ENCODE measurements at places on chromosomes 1 and 21.
A peak's percentile ranks its signal among the peaks of the same experiment; 100 is the strongest.

DNA sequence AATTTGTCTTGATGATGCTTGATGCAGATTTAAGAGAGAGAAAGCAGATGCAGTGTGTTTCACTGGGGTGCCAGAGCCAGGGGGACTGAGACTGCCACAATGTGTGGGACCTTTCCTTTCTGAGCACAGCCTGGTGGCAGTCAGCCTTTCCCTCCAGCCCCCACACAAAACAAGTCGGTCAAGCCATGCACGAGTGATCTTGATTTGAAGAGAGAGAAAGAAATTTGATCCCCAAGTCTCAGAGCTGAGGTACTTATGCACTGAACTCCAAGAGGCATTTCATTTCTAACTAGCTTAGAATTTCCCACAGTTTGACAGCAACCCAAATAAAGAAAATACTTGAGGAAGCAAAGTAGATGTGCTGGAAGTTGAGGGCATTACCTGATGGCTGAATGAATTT, 193.8 kb downstream of the ST6GALNAC3 start:
- no peak for DNase-seq

GRCh38 chr1:86618358-86618757, 71.5 kb downstream of the CLCA4 start:
- no peak for DNase-seq

GRCh38 chr1:3904006-3904842, 4.2 kb upstream of the C1orf174 start:
- no peak for DNase-seq

DNA sequence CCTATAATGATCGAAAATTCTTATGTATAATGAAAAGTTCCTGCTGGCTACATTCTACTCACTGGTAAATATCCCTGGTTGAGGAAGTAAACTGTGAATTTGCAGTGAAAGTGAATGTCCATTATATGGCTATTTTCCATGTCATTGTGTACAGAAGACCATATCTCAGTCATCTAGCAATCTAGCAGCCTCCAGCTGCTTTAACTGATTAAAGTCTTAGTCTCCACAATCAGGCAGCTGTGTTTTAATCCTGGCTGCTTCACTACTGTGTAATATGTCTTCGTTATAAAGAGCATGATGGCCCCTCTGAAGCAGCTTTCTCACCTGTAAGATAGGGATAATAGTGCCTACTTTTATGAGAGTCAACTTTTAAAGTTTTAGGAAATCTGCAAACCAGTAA, 11.4 kb downstream of the CLCA2 start:
- DNase-seq: no peak

DNA sequence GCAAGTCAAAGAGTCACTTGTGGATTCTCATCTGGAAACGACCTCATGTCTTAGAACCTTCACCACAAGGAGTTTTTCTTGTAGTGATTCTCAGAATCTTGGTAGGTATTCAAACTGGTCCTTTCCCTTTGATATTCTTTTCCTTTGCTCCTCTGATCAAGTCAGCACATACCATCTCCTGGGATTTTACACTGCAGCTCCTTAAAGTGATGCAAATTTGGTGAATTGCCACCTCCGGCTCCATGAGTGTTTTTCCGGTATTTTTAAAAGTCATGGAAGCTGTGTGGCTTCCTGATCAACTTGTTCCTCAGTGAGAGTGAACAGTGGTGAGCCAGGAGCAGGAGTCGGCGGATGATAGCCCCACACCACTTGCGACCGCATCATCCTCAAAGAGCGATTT, 182.1 kb upstream of the DAB1 start:
- no peak for DNase-seq

DNA sequence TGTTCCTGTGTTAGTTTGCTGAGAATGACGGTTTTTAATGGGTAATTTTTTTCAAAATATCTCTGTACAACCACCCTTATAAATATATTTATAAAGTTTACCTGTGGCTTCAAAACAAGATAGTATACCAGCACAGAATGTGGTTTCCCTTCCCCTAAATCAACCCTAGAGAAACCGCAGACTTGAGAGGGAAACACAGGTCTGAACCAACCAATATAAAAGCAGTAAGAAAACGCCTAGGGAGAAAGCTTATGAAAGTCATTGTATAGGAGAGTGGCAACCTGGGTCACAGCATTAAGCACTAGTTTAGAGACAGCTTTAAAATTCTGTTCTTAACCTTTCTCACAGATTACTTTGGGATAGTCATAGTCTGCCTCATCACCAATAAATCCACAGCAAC, 180.6 kb upstream of the LHX8 start:
- DNase-seq: no peak

DNA sequence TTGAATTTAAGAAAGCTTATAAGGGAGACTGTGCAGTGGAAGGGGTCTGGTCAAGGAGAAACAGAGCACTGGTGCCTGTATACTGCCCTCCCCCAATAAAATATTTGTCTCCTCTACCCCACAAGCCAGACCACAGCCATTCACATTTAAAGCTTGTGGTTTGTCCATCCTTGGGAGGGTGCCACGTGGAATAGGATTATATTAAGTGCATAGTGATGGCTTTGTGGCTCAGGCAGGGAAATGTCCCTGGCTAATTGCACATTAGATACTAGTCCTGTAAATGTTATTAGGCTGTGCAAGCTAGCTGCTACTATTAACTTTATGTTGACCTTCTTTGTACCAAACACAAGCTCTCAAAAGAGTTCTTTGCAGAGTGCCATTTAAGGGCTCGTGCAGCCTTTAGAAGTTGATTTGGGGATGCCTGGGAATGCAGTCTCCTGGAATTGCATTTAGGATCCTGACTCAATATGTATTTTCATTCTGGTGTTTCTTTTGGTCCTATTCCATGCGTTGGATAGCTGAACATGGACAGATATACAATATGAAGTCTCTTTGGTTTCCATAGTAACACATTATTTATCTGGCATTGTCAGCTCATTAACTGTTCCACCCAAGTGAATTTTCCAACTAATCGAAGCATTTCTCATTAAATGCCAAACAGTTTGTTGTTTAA, 210.6 kb downstream of the ROR1 start:
- no peak for DNase-seq

GRCh38 chr1:42824481-42825035, 7.4 kb upstream of the SVBP start:
- no peak for DNase-seq

DNA sequence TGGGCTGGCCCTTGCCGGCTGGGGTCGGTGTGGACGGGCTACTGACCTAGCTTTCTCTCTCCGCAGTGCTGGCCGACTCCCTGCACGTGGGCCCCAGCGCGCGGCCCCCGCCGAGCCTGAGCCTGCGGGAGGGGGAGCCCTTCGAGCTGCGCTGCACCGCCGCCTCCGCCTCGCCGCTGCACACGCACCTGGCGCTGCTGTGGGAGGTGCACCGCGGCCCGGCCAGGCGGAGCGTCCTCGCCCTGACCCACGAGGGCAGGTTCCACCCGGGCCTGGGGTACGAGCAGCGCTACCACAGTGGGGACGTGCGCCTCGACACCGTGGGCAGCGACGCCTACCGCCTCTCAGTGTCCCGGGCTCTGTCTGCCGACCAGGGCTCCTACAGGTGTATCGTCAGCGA, 34.9 kb downstream of the PTGFRN start:
- no peak for DNase-seq

DNA sequence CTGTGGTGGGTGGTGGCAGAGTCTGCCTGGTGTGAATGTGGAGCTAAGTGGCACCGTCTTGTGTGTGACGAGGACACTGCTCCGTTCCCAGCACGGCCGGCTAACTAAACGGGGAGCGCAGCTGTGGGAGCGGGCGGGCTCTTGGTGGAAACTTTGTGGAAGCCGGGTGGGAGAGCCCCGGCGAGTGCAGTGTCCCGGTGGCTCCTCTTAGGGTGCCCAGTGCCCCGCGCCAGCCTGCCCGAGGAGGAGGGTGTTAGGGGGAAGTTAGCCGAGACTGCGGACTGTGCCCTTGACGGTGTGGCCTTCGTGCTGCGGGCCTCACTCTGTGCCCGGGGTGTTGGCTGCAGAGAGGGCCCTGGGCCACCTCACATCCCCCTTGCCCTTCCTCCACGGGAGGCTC, 9.9 kb downstream of the PEX10 start:
- DNase-seq: no peak

GRCh38 chr1:214418391-214418790, 133.0 kb downstream of the PTPN14 start:
- no peak for DNase-seq

- peak; percentile 73 for DNase-seq
Measured at GRCh38 chr1:86429835-86430234, 5.9 kb downstream of the CLCA2 start.

GRCh38 chr1:78996791-78997190, 9.7 kb downstream of the ADGRL4 start:
- no peak for DNase-seq

- DNase-seq: no peak
Measured at GRCh38 chr1:178910023-178910422, 39.1 kb upstream of the ANGPTL1 start.

GRCh38 chr1:186465946-186466345, 5.0 kb upstream of the PDC start:
- DNase-seq: no peak

DNA sequence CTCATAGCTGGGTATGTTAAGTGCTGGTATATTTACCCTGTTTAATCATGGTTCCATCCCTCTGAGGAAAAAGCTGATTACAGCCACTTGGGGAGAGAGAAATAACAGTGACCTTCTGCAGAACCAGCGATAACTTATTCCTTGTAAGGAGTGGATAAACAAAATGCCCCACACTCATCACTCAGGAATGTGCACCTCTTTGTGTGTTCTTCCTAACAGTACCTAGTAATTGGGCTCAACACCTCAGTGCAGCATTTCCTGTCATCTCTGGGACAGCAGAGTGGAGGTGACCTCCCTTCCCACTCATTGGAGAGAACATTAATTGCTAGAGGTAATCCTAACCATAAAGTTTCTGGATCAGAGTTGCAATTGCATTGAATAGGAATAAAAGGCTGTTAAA, 112.5 kb upstream of the F3 start:
- no peak for DNase-seq

DNA sequence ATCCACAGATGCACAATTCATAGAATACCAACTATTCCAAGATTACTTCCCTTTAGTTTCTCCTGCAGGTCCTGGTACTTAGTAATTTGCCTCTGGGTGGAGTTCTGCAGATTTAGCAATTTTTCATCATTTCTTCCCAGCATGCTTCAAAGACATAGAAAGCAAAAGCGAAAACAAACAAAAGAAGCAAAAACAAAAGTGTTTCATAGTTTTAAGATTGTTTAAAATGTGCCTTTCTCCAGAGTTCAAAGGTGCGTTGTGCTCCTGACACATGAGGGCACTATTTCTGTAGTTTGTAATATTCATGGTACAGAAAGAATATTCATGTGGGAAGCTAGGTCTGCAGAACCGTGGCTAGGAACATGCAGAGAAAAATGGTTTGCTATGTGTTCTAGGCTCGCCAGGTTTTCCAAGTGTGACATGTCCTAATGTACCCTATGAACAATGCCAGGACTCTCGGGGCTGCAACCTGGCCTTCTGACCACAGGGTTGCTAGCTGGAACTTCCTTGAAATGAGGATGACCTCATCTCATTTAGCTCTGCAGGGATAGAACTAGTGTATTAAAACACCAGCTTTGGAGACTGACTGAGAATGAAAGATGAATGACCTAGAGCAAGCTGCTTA, 30.0 kb upstream of the RCSD1 start:
- DNase-seq: no peak

GRCh38 chr1:154154534-154155191, at the start of gene NUP210L:
Gene NUP210L, minus strand, starts transcription at chr1:154155073.
- DNase-seq: no peak

DNA sequence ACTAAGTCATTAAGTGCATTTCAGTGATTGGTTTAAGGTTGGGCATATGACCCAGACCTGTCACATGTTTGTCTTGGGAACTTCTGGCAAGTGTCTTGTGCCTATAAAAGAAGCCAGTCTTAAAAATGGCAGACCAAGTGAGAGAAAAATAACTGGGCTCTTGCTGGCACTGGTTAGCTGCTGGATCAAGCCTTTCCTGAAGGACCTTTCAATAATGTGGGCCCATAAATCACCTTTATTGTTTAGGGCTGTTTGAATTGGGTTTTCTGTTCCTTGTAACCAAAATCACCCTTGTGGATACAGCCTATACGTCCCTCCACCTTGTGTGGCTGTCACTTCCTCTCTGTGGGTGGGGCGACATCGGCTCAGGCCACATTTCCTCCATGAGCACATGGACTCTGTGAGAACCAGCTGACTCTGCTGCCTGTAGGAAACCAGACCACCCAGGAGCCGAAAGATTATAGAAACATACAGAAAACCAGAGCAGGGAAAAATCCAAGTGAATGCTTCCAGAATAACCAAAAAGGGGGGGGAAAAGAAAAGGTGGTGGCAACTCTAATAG, 25.6 kb upstream of the WNT4 start:
- DNase-seq: no peak

GRCh38 chr1:179743679-179744400, 749 bp downstream of the FAM163A start:
- no peak for DNase-seq

DNA sequence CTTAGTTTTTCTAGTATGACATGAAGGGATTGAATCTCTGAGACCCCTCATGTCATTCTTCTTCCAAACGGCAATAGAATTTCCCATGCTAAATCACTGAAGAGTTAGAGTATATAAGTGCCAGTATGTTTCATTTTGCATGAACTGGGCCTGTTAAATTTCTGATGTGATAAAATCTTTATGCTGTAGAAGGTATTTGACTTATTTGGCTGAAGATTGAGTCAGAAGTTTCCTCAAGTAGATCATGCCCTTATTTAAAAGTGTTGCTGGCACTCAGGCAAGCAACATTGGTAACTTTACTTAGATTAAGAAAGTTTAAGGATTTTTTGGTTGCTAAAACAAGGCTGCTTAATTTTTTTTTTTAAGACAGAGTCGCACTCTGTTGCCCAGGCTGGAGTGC, 13.3 kb downstream of the ATF6 start:
- no peak for DNase-seq

- no peak for DNase-seq
Measured at GRCh38 chr1:45205910-45206721, at the start of gene ZSWIM5. Gene ZSWIM5, minus strand, starts transcription at chr1:45206605. Its CDS starts 255 bp downstream, at chr1:45206350.

DNA sequence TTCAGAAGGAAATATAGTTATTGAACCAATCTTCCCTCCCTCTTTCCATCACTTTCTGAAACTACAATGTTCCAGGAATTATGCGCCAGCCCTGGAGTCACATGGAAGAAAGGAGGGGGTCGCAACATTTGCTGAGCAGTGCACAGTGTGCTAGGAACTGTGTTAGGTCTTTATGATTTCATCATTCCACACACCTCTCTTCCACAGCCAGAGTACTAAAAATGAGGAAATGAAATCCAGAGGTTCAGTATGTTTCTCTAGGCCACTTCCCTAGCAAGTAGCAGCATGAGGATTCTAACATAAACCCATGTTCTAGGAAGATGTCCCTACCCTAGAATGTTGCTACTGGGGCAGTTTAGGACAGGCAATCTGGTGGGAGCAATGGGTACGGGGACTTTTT, 158.1 kb downstream of the SLC45A1 start:
- no peak for DNase-seq

GRCh38 chr1:38586993-38587646, 272.5 kb downstream of the RRAGC start:
- DNase-seq: no peak

GRCh38 chr1:231139125-231139649, 22.7 kb upstream of the TRIM67 start:
- no peak for DNase-seq

- no peak for DNase-seq
Measured at GRCh38 chr1:7582460-7582972, 188.6 kb upstream of the VAMP3 start.

- no peak for DNase-seq
Measured at GRCh38 chr1:65434760-65435159, 14.3 kb downstream of the LEPR start.

- DNase-seq: no peak
Measured at GRCh38 chr1:6635910-6636760, 11.5 kb downstream of the THAP3 start.

All from epithelial cell of prostate (primary cell).